ENCODE measurements at places on chromosomes 16 and 17.
A peak's percentile ranks its signal among the peaks of the same experiment; 100 is the strongest.

DNA sequence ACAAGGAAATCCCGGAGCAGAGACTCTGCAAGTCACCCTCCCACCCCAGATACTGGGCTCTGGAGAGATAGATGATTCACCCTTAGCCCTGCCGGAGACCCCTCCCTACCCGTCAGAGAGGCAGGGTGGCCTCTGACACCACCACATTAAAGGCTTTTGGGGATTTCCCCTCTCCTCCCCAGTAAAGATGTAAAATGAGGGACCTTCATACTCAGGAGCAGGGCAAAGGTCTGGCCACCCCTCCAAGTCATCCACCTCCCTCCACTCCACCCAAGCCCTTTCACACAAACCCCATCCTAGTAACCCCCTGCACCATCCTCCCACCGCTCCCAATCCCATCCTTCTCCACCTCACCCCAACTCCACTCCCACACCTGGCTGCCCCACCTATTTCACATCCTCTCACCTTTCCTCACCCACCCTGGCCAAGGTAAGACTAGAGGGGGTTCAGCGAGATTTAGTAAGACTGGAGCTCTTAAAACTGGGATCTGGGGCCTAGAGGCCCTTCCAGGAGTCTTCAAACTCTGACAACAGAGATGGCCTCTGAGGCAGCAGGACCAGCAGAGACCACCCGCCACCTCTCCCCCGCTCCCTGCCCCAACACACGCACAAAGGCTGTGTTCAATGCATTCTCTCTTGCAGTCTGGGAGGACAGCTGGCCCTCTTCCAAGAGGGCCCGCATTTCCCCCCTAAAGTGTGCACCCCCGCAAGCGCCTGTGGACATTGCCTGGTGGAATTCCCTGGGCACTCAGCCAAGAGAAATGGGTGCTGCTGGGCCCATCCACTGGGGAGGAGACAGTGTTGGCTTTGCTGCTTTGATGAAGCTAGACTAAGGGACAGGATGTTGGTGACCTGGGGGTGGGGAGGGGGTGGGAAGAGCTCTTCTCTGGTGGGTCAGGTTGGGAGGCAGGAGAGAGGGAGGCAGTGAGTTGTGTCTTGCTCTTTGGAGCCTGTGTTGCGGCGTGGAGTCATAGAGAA lies 1.1 kb downstream of the ABAT start:
- peak; percentile 47 for DNase-seq

DNA sequence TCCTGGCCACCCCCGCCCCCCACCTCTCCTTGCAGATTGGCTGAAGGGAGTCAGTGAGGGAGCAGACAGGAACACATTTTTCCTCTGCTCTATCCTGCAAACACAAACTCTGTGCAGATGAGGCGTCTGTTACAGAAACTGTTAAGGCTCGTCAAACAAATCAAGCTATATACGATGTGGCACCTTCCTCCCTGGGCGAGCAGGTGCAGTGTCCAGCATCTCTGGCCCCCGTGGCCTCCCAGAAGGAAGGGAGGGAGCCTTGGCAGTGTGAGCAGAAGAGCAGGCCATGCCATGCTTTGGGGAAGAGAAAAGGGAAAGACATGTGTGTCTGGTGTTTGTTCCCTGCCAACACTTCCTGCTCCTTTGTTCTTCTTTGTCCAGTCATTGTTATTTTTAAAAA lies 267.8 kb downstream of the UTP18 start:
- DNase-seq: no peak

- DNase-seq: no peak
These were observed 8.0 kb upstream of the SULT1A1 start for GRCh38 chr16:28617874-28618273.

GRCh38 chr17:27354491-27355081 lies 60.7 kb downstream of the WSB1 start:
- no peak for DNase-seq

GRCh38 chr17:39667262-39667944 lies 850 bp upstream of the PNMT start:
- no peak for DNase-seq

DNA sequence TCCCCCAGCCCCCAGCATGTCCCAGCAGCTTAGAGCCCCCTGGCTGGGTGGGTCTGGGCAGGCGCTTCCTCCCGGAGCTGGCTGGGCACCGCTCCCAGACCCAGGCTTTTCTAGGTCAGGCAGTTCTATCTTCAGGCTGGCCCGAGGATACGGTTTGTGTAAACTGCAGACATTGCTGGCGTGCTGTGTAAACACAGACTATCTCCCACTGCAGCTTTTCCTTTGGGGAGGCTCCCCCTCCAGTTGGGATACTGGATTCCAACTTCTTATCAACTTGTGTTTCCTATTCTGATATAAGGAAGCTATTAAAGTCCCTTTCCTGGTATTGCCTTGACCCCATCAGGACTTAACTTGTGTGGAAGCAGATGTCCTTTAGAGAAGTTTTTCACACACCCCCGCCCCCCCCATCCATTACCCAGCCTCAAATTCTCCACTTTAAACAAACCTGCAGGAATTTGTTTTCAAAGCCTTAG lies 18.3 kb upstream of the GNA13 start:
- no peak for DNase-seq

GRCh38 chr16:6837722-6838121 lies 494.9 kb upstream of the RBFOX1 start:
- DNase-seq: no peak

DNA sequence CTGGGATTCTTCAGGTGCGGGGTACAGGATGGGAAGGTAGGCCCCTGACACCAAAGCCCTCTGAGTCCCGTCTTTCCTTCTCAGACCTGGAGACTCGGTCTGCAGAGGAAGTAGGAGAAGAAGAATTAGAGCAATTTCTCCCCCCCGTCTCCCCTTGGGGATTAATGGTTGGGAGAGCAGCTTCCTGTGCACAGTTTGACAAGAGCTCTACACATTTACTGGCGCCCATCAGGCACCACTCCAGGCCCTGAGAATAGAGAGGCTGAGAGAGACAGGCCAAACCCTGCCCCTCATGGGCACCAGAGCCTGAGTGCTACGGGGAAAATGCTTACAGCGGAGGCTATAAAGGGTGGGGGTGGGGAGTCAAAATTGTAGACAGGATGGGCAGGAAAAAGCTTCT lies 3.5 kb upstream of the C16orf74 start:
- DNase-seq: no peak

DNA sequence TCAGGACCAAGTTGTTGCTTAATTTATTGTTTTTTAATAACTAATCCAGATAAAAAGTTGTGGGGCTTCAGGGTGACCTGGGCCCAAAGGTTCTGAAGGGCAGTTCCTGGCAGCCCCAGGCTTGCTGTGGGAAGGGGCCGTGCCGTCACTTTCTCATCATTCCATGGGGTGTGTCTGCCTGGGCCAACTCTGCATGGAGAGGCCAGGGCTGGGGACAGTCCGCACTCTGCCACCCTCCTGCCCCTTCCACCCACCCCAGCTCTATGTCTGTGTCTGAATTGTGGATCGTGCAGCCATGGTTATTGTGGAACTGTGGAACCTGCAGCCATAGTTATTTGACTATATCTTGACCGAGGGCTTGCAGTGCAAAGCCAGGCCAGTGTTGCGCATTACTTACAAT lies 4.0 kb downstream of the LIMD2 start:
- DNase-seq: no peak

- no peak for DNase-seq
These were observed 40.7 kb upstream of the SLC38A10 start for GRCh38 chr17:81335773-81336157.

DNA sequence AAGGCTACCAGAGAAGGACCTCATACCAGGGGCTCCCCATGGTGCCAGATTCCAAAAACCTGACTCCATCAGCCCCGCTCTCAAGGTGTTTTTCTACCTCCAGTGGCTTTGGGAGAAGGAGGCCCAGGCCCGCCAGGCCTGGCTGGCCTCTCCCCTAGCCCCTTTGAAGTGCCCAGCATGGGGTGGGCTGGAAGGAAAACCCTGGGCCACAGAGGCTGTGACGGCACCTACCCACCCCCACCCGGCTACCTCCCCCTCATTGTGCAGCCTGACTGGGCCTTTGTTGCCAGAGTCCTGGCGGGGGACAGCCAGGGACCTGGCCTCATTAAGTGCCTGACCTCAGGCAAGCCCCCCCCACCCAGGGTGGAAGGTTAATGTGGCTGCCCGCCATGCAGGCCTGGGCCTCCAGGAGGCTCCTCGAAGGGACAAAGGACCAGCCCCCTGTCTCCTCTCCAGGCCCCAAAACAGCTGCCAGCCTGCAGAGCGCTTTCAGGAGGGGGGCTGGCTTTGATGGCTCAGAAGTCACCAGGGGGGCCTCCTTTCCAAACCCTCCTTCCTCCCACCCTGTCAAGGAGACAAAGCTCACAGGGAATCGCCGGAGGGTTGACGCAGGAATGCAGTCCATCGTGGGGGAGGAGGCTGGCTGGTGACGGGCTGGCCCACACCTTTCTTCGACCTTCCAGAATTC lies 159.4 kb downstream of the ZNF423 start:
- DNase-seq: no peak

GRCh38 chr16:76579277-76579922 lies 302.2 kb downstream of the CNTNAP4 start:
- DNase-seq: no peak

- DNase-seq: no peak
These were observed 177.2 kb downstream of the CDH8 start for GRCh38 chr16:61858988-61859387.

DNA sequence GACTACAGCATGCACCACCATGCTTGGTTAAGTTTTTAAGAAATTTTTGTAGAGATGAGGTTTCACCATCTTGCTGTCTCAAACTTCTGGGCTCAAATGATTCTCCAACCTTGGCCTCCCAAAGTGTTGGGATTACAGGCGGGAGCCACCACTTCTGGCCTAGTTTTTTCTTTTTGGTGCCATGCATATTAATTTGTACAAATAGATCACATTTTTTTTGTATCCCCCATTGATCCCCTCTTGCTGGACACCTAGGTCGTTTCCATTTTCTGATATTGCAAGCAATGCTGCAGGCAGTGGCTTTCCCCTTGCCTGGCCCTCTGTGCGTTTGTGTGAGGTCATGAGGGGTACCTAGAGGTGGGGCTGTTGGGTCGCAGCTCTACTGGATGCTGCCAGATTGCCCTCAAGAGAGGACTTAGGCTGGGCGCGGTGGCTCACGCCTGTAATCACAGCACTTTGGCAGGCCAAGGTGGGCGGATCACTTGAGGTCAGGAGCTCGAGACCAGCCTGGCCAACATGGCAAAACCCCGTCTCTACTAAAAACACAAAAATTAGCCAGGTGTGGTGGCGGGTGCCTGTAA lies 23.8 kb downstream of the RAP1GAP2 start:
- no peak for DNase-seq

DNA sequence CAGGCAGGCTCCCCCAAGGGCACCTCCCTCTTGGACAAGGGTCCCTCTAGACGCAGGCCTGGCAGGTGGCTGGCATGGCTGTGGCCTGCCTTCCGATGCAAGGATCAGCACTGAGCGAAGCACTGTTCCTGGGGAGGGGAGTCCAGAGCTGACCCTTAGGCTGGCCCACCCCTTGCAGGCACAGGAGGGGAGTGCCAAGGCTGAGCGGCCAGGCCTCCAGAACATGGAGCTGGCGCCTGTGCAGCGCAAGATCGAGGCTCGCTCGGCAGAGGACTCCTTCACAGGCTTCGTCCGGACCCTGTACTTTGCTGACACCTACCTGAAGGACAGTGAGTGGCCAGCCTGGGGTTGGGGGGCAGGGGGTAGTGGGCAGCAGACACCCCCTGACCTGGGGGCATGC lies 16.8 kb upstream of the MYO15B start:
- DNase-seq: no peak

DNA sequence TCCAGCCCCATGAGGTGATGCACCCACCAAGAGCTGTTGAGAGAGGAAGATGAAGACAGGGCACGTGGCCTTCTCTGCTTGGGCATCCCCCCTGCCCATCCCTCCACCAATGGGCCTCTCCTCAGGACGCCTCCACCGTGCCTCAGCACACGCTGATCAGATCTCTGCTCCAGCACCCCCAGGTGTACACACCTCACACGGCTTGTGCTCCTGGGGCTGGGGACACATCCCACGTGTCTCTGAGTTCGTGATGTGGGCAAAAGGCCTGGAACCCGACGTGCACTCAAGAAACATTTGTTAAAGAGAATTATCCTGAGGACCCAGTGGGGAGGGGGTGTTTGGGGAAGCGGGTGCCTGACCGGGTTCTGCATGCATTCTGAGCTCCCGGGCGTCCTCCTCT lies 55.3 kb downstream of the MGAT5B start:
- DNase-seq: no peak

- DNase-seq: no peak
These were observed 30.9 kb downstream of the TMEM204 start for GRCh38 chr16:1564325-1564724.

- no peak for DNase-seq
These were observed 23.8 kb downstream of the MPP3 start for GRCh38 chr17:43809121-43809520.

- DNase-seq: no peak
These were observed 46.8 kb downstream of the FOXK2 start for GRCh38 chr17:82566129-82566960.

GRCh38 chr17:3316836-3317235 lies 18.7 kb upstream of the OR3A1 start:
- no peak for DNase-seq

- DNase-seq: no peak
These were observed 921.9 kb upstream of the EEF2KMT start for GRCh38 chr16:6019490-6019991.

- no peak for DNase-seq
These were observed 4.8 kb upstream of the SP6 start for GRCh38 chr17:47855737-47856136.

DNA sequence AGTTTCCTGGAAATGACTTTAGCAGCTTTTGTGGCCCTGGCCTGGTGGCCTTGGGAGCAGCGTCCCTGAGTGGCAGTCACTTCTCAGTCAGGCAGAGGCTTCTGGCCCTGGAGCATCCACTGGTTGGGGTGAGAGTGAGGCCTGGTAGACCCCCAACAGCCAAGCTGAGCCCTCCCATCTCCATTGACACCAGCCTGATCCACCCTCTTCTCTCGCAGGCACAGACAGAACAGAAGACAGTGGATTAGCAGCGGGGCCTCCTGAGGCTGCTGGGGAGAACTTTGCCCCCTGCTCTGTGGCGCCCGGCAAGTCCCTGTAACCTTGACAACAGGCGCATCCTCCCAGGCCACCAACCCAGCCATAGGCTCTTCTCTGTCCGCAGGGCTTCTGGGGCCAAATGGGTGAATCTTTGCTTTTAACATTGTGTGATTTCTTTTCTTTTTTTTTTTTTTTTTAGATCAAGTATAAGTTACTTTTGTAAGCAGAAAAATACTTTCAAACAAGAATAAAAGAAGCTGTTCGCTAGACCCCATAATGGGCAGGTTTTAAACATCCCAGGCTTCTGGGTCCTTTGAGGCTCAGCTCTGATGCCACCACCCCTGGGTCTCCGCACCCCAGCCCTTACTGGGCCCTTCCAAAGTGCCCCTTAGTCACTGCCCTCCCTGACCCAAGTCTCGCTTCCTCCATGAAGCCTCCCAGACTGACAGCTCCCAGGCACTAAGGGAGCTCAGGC lies 12.7 kb upstream of the FLYWCH1 start:
- no peak for DNase-seq

- DNase-seq: no peak
These were observed 23.7 kb downstream of the PHLPP2 start for GRCh38 chr16:71700831-71701230.

Data from activated T-cell treated with anti-CD3 and anti-CD28 coated beads for 4 hours (primary cell).